Stimulated activated CD4-positive, alpha-beta T cell treated with anti-CD3 and anti-CD28 coated beads, Interleukin-15, amount 100 ng/mL, for 1 hour (primary cell): ENCODE measurements at places on chromosomes 4 and X.

DNA sequence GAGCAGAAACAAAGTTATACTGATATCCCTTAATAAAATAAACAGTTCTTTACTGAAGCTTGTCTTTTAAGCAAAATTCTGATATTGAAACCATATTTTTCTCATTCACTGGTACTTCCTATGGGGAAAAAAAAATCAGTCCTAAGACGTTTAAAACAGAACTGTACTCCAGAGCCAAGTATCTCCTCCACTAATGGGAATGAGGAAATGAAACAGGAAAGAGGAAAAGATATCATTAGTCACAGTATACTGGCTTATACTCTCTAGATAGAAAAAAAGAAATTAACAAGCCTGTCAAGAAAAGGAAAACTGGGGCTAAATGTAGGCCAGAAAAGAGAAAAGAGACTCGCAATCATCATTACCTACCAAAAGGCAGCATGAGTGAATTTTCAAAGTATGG is 252.7 kb downstream of the CENPC start:
- DNase-seq, result no peak

DNA sequence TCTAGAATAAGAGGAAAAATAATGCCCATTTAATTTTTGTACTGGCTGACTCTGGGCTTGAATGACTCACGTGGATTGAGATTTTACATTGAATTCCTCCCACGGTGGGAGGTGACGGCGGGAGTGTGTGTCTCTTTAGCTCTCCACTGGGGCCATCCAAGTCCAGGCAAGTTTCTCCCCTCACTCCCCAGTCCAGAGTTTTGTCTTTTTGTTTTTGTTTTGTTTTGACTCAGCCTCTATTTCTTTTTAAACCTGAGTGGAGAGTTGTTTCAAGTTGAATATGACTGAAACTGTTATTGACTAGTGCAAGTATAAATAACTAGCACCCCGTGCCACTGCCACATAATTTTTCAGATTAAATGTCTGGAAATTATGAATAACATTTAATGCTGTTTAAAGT is 13.6 kb downstream of the CHST7 start:
- no peak for DNase-seq

GRCh38 chrX:56813318-56813837 is 84.3 kb downstream of the NBDY start:
- no peak for DNase-seq

GRCh38 chrX:24423960-24424359 is 41.1 kb upstream of the PDK3 start:
- no peak for DNase-seq

DNA sequence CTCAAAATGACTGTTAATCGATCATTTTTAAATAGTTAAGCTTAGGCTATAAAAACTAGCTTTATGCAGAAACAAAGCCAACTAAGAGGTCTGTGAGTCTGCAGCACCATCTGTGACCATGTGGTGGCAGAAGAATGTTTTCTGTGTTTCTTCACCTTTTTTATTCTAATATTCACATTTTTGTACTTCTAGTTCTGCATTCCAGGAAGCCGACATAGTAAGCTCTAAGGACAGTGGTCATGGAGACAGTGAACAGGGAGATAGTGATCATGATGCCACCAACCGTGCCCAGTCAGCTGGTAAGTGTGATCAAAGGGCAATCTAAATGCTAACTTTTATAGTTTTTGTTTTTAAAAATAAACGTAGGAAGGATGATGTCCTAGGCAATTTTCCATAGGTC is 5.6 kb downstream of the PCDH10 start:
- no peak for DNase-seq

DNA sequence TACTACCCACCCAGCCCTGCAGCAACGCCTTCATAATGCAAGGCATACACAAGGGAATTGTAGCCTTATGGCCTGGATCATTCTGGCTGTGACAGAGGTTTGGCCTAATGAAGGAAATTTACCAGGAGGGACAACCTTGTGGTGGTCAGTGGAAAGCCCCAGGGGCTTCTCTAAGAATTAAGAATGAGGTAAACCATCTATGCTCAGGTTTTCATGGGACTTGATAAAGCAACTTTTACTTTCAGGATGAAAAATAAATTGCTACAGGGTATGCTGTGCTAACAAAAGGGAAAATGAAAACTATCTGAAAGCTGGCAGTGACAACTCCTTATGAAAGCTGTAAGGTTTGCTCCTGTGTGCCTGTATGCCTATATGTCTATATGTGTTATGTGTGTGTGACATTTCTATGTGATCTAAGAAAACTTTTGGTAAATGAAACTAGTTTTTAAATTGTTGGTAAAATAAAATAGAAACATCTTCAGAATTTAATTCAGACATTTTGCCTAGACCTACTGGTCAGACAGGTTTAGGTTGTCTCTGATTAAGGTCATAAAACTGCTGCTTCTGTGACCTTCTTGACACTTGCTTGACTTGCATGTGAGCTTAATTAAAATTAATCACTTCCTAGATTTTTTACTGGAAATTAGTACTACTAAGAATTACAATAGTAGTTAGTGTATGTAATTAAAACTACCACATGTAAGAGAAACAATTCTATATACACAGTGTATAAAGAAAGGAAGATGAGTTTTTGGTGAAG is 19.9 kb upstream of the TXK start:
- DNase-seq, result no peak

DNA sequence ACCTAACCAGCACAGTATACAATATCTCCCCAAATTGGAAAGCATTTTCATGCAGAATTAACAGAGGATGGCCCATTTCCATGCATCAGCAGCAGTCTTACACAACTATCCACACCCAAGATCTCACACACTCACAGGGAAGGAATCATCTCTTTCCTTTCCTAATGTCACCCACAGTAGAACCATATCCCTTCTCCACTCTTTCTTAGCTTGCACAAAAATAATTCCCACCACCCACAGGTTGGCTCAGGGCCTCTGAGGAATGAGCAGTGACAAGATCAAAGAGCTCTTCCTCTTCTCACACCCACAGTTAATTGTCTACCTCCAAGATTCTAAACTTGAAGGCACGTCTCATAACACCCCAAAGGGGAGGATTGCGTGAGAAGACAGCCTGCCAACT is 217.7 kb upstream of the VEGFC start:
- no peak for DNase-seq

DNA sequence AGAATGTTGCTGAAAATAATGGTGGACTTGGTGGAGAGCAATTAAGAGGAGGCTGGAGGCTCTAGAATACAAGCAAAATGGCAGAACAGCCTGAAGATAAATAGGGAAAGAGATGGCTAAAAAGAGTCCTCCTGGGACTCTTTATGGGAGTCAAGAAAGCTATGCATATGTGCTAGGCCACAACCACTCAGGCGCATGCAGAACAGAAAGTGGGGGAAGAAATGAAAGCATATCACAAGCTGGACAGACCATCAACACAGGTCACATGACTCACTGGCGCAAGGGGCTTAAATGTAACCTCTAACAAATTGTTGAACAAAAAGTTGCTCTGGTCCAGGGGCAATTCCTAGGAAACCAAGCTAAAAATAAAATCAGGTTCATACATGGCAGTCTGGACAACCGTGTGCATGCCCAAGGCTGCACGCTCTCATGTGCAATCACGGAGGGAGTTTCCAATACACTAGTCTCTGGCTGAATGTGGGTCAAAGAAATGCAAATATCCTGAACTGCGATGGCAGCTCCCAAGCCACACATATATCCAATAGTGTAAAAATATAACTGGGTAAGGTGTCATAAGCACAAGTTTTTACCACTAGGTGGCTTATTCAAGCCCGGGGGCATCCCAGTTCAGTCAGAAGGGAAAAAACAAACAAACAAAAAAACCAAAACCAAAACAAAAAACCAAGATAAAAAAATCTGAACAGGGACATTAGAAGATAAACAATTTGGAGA is 45.4 kb downstream of the ZNF711 start:
- DNase-seq, result no peak

- no peak for DNase-seq
These were observed 129.3 kb downstream of the RBMX2 start for GRCh38 chrX:130531066-130531465.

GRCh38 chrX:124984140-124984813 is 335.4 kb upstream of the TEX13C start:
- no peak for DNase-seq
